ENCODE measurements at places on chromosomes 1 and 21. TPM values are rescaled to one million over a fixed set of nuclear protein-coding genes. Genes with fewer than 3 reads are reported as not detected.

TNFRSF1B gene
- 8.6 TPM for polyA plus RNA-seq

LAX1 gene
- polyA plus RNA-seq = not detected

DNA sequence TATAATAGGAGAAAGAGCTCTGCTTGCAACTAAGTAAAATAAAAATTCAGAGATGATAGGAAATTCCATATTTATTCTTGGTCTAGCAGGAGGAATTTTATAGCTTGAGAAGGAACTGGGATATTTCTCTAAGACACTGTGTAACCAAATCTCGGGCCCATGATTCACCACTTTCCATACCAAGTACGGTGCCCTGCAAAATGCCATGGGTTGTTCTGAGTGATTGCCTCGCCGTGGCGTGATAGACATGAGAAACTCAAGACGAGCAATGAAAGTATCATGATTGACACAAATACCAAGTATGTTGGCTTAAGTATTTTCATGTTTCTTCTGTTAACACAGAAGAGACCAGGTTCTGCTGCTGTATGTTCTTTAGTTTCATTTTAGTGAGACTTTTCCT lies 167.2 kb downstream of the LMO4 start:
- no peaks in the 10 kb centered on the region for H3K4me1 ChIP-seq
- no peak overlapping the region for H3K4me3 ChIP-seq
- H3K27me3 ChIP-seq = no peaks in the 10 kb centered on the region
- H3K27ac ChIP-seq = no peak overlapping the region

GRCh38 chr1:63454269-63454668 lies 68.8 kb downstream of the ITGB3BP start:
- H3K27me3 ChIP-seq = no peaks in the 10 kb centered on the region
- H3K4me3 ChIP-seq = no peak overlapping the region
- H3K4me1 ChIP-seq = no peaks in the 10 kb centered on the region
- no peak overlapping the region for H3K27ac ChIP-seq
- no peaks in the 10 kb centered on the region for H3K36me3 ChIP-seq

Measured in IMR-90 (cell line).